ENCODE measurements at places on chromosomes 4 and X. TPM values are rescaled to one million over a fixed set of nuclear protein-coding genes. Genes with fewer than 3 reads are reported as not detected.

DNA sequence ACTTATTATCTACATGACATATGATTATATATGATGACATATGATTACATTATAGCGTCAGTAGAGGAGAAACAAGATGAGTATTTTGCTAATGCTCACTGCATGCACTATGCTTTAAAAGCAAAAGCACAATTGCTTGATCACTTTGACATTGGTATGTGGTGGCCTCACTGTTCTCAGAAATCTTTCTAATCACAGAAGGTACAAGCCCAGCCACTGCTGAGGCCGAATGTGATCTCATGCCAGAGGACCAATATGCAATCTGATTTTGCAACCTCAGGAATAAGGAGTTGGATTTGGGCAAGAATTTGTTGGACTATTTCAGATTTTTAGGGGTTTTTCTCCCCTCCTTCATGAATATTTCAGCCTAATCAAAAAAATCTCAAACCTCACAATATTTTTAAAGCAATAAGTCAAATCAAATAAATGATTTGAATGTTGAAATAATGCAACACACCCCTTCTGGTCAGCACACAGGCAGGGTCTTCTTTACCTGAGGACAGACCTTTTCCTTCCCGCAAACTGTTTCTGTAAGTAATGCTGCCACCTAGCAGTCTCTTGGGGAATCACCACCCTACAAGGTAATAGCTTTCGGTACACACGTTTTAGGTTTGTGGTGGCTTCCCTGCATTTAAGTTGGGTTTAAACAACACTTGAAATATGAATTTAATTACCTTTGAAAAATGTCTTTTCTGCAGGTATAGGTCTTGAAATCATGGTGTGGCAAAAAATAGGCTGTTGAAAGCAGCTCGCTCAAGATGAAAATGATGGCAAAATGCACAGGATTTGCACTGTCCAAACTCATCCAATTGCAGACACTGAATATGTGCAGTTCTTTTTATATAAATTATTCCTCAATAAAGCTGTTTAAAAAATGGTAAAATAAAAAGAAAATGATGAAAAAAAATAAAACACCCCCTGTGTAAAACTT is 4.8 kb upstream of the CXCL13 start:
- H3K36me3 ChIP-seq, result no peaks in the 10 kb centered on the region
- H3K27ac ChIP-seq, result no peak overlapping the region
- H3K4me3 ChIP-seq, result no peak overlapping the region
- no peak for DNase-seq
- H3K4me1 ChIP-seq, result no peaks in the 10 kb centered on the region

DNA sequence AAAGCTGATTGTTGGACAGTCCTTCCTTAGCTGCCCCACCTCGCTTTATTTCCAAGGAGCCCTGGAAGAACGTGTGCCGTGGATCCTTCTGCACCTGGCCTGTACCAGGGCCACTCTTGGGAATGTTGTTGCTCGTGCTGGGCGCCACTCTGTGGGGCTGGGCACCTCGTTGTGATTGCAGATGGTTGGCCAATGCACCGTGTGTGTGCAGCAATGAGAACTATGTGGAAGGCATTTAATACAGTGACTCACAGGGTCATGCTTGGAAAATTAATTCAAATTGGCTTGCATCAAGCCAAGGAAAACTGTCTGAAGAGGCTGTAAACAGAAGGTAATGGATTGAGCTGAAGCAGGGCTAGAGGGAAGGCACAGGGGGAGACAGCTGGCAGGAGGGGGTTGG is 37.0 kb upstream of the CD99L2 start:
- no peak overlapping the region for H3K4me3 ChIP-seq
- no peaks in the 10 kb centered on the region for H3K27me3 ChIP-seq
- H3K36me3 ChIP-seq, result no peaks in the 10 kb centered on the region

DNA sequence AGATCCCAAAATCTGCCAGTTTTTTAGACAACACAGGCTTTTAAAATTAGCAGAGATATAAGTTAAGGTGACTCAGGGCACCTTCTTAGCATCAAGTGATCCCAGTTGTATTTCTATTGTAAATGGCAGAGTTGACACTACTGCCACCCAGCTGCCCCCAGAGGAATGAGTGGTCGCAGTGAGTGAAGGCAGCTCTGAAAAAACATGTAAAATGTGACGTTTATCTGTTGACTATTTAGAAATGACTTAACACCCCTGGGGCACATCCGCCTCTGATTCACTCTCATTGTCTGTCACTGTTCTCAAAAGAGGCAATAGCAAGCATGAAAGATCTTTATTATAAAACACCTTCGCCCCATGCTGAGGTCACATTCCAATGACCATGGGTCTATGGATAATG is 592.4 kb downstream of the ACTRT1 start:
- no peak overlapping the region for H3K27ac ChIP-seq
- DNase-seq, result no peak
- no peaks in the 10 kb centered on the region for H3K27me3 ChIP-seq
- H3K4me3 ChIP-seq, result no peak overlapping the region
- no peaks in the 10 kb centered on the region for H3K4me1 ChIP-seq
- no peaks in the 10 kb centered on the region for H3K36me3 ChIP-seq

GRCh38 chrX:118751950-118752783 is 24.8 kb downstream of the IL13RA1 start:
- no peak for DNase-seq
- no peak overlapping the region for H3K4me3 ChIP-seq
- H3K27ac ChIP-seq, result no peak overlapping the region
- H3K4me1 ChIP-seq, result no peaks in the 10 kb centered on the region

GRCh38 chrX:15815779-15816437 is 25.6 kb downstream of the ZRSR2 start:
- no peaks in the 10 kb centered on the region for H3K27me3 ChIP-seq
- peaks cover 11% of the 10 kb centered on the region for H3K4me1 ChIP-seq
- H3K36me3 ChIP-seq, result peaks cover 11% of the 10 kb centered on the region
- H3K27ac ChIP-seq, result peak overlapping the region; percentile 48

DNA sequence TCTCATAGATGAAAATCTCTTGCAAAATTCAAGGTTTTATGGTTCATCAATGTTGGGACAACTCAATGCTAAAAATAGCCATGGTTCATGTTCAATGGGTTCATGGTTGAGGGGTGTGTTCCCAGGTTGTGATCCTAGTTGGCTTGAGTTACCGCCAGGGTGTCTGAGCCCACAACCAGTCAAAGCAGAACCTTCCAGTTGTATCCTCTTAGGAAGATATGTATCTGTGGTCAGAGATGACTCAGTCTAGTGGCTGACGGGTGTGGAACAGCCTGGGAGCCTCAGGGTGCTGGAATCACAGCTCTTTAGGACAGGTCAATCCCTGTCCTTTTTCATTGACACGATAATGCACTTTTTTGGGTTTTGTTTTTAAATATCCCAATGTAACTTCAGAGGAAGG is 192.3 kb upstream of the NR3C2 start:
- H3K36me3 ChIP-seq, result no peaks in the 10 kb centered on the region
- no peak overlapping the region for H3K4me3 ChIP-seq
- no peaks in the 10 kb centered on the region for H3K4me1 ChIP-seq
- no peak overlapping the region for H3K27ac ChIP-seq

DNA sequence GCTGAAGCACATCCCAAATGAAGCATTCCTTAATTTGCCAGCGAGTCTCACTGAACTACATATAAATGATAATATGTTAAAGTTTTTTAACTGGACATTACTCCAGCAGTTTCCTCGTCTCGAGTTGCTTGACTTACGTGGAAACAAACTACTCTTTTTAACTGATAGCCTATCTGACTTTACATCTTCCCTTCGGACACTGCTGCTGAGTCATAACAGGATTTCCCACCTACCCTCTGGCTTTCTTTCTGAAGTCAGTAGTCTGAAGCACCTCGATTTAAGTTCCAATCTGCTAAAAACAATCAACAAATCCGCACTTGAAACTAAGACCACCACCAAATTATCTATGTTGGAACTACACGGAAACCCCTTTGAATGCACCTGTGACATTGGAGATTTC is 14.6 kb downstream of the TLR8 start:
- DNase-seq, result no peak

DNA sequence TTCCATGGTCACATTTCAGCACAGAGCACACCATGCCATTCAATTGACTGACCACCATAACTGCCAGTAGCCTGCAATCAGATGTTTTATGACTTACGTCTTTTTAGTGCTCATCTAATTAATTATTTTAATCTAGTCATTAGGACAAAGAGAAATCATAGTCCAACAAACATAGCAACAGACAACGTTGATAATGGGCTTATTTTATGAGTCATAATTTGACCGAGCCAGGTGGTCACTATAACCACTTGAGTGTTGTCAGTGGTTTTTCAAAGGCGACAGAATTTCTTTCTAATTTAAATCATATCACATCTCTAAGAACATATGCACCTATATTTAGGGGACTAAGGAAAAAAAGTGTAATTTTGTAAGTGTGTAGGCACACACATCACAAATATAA is 1.9 kb downstream of the SEC24D start:
- peak overlapping the region; percentile 97 for H3K27ac ChIP-seq
- peak overlapping the region; percentile 99 for H3K4me3 ChIP-seq

- no peak overlapping the region for H3K4me3 ChIP-seq
- peaks cover 8% of the 10 kb centered on the region for H3K36me3 ChIP-seq
- H3K27ac ChIP-seq, result no peak overlapping the region
Measured at GRCh38 chr4:145898926-145899531, 39.6 kb downstream of the ZNF827 start.

DNA sequence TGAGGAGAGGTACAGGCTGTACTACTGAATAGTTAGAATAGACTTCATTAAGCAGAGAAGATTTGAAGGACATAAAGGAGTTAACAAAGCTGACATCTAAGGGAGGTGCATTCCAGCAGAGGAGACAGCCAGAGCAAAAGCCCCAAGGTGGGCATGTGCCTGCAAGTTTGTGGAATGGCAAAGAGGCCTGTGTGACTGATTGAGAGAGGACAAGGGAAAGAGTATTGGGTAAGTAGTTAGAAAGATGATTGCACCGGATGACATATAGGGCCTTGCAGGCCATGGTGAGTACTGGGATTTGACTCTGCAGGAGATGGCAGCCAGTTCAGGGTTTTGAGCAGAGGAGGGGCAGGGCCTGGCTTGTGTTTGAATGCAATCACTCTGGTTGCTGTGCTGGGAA is 55.9 kb downstream of the FMR1NB start:
- DNase-seq, result no peak
- no peaks in the 10 kb centered on the region for H3K4me1 ChIP-seq
- H3K27ac ChIP-seq, result no peak overlapping the region
- H3K4me3 ChIP-seq, result no peak overlapping the region

DNA sequence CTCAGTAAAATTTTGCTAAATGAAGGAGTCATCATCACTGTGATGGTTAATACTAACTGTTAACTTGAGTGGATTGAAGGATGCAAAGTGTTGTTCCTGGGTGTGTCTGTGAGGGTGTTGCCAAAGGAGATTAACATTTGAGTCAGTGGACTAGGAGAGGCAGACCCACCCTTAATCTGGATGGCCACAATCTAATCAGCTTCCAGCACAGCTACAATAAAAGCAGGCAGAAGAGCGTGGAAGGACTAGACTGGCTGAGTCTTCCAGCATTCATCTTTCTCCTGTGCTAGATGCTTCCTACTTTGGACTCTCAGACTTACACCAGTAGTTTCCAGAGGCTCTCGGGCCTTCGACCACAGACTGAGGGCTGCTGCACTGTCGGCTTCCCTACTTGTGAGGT is 21.3 kb upstream of the WDR44 start:
- DNase-seq, result no peak
- H3K36me3 ChIP-seq, result no peaks in the 10 kb centered on the region
- H3K27me3 ChIP-seq, result no peaks in the 10 kb centered on the region
- H3K4me3 ChIP-seq, result no peak overlapping the region

- no peak for DNase-seq
- no peaks in the 10 kb centered on the region for H3K27me3 ChIP-seq
- peaks cover 26% of the 10 kb centered on the region for H3K4me1 ChIP-seq
- H3K36me3 ChIP-seq, result no peaks in the 10 kb centered on the region
Measured at GRCh38 chr4:107835406-107835805, 10.7 kb downstream of the SGMS2 start.

DNA sequence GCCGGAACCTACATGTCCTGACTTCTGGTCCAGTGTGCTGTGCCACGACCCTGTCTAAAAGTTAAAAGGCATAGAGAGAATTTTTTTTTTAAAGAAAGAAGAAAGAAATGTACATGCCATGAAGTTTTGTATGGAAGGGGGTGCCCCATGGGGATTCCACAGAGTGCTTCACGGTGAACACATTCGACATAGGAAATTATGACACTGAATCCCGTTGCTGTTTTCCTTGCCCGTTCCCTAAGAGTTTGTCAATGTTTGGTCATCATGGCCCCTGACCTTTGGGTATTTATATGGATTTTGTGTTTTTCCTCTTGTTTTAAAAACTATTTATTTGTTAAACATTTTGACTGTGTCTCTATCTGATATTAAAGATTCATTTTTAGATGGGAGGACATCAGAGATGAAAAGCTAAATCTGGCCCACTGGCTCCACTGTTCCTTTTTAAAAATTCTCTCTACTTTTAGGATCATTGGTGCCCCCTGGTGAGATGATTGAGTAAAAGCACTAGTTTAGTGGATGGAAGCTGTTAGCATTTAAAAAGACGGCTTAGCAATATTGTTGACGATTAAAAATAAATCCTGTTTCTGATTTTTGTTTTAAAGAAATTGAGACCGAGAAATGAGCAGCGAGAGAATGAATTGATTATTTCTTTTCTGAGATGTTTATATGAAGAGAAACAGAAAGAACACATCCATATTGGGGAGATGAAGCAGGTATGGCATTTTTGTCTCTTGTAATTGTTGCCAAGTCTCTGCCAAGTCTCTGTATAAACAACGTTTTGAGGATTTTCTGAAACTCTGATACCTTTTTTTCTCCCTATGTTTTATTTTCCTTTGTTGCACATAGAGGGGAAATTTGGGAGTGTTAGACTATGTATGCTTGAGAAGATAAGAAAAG is 75.0 kb downstream of the PTTG2 start:
- no peak for DNase-seq
- peaks cover 50% of the 10 kb centered on the region for H3K36me3 ChIP-seq
- peaks cover 12% of the 10 kb centered on the region for H3K4me1 ChIP-seq
- H3K27me3 ChIP-seq, result no peaks in the 10 kb centered on the region
- no peak overlapping the region for H3K4me3 ChIP-seq

DNA sequence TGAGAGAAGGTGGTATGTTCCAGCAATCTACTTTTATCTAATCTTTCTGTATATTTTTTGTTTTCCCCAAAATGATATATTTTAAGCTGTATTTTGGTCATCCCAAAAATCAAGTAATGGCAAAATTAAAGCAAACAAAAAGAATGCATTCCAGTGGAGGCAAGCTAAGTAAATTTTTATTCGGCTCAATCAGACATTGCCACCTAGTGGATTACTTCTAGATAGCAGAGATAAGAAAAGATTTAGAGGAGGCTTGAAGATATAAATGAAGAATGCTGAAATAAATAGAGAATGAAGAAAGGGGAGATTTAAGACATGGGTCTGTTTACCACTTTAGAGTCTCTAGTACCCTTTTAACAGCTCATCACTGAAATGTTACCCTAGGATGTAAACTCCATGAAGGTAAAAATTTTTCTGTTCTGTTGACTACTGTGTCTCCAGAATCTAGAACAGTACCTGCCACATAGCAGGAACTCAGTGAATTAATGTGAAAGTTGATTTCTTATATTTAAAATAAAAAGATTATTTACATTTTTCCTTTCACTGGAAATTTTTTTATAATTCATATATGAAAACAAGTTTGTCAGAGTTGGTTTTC is 110.9 kb upstream of the ANK2 start:
- H3K27me3 ChIP-seq, result no peaks in the 10 kb centered on the region
- no peaks in the 10 kb centered on the region for H3K36me3 ChIP-seq
- no peak for DNase-seq
- H3K4me1 ChIP-seq, result peaks cover 11% of the 10 kb centered on the region
- H3K27ac ChIP-seq, result no peak overlapping the region

GRCh38 chrX:79065696-79066095 is 78.8 kb upstream of the GPR174 start:
- H3K4me3 ChIP-seq, result no peak overlapping the region
- no peak overlapping the region for H3K27ac ChIP-seq
- DNase-seq, result no peak
- H3K36me3 ChIP-seq, result no peaks in the 10 kb centered on the region
- H3K27me3 ChIP-seq, result no peaks in the 10 kb centered on the region

S100G gene
- total RNA-seq, result not detected

CSAG1 gene
- total RNA-seq, result not detected

UGT8 gene
- total RNA-seq, result not detected

PAQR3 gene
- 9.8 TPM for total RNA-seq

FRG2 gene
- total RNA-seq, result not detected

Measured in left ventricle myocardium inferior (tissue), 1 donor.